ENCODE measurements at places on chromosomes 11 and 22.

DNA sequence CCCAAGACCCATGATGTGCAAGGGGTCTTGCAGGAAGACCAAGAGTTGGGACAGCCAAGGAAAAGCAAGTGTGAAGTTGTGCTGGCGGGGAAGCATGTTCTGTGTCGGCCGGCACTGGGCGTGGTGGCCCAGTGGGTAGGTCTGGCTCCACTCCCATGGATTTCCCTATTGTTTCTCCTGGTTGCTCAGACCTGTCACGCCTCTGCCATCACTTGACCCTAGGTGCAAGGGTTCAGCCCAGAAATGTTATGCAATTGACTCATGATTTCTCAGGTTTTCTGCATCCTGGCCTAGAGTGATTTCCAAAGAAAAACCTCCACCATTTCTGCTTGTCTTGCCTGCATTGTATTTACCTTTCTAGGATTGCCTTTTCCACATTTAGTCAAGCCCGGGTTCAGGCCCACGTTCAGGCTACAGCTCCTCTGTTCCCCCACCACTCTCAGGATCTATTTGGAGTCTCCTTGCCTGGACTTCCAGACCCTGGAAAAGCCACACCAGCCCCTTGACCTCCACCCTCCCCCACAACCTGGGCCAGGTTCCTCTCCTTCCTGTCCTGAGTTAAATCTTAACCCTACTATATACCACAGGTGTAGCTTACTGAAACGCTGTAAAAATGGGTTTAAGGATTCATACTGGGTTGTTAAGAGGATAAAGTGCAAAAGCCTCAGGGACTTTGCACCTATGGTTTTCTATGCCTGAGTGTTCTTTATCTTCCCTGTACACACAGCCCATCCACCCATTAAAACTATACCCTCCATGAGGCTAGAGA is 17.5 kb upstream of the FOLR1 start:
- DNase-seq = no peak

GRCh38 chr22:23503142-23503541 is 76.9 kb downstream of the IGLL1 start:
- DNase-seq = no peak

DNA sequence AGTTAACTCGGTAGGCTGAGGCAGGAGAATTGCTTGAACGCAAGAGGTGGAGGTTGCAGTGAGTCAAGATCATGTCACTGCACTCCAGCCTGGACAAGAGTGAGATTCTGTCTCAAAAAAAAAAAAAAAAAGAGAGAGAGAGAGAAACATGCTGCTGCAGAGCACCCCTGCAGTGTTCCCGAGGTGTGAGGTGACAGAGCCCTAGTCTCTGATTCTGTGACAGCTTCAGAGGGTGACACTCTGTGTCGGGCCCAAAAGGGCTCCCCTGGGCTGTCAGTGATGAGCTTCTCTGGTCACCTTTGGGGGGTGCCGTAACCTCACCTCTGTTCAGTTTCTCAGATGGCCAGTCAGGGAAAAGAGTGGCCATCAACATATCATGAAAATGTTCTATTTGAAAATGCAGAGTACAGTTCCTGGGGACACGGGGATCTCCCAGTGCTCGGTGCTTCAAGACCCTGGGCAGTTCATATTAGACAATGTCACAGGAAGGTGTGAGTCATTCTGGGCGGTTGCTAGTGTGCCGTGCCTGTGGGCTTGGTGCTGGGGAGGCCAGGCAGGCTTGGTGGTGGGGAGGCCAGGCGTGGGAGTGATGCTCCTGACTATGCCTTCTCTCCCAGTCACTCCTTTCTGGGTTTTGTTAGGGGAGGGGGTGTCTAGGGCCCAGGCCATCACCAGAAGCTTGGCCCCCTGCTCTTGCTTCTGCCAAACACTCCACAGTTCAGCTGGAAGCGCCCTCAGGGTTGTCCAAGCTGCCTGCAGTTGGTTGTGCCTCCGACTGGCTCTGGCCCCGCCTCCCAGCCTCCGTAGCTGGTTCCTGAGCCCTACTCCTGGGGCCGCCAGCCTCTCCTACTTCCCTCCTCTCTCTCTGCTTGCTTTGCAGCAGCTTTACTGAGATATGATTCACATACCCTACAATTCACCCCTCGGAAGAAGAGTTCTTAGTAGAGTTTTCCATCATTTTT is 52.5 kb upstream of the CLDN5 start:
- peak; percentile 55 for DNase-seq

DNA sequence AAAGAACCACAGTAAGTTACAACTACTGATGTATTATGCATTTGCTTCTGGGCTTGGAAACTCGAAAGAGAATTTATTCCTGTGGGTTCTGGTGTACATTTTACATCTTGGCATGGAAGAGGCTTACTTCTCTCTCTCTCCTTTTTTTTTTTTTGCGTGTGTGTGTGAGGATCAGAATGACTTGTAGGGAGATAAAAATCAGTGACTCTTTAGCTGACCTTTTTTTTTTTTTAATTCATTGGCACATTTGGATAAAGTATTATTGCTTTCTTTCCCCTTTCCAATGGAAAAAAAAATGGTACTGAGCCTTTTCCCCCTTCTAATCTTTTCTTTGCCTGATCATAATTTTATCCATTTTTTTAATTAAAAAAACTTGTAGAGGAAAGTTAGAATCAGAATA is 43.5 kb downstream of the EXT2 start:
- DNase-seq = no peak

- DNase-seq = no peak
These were observed 129.3 kb upstream of the TENM4 start for GRCh38 chr11:79570104-79570503.

- no peak for DNase-seq
These were observed 39.0 kb downstream of the FAM83F start for GRCh38 chr22:40033586-40034380.

- no peak for DNase-seq
These were observed 294.1 kb upstream of the LARGE1 start for GRCh38 chr22:34214372-34214771.

DNA sequence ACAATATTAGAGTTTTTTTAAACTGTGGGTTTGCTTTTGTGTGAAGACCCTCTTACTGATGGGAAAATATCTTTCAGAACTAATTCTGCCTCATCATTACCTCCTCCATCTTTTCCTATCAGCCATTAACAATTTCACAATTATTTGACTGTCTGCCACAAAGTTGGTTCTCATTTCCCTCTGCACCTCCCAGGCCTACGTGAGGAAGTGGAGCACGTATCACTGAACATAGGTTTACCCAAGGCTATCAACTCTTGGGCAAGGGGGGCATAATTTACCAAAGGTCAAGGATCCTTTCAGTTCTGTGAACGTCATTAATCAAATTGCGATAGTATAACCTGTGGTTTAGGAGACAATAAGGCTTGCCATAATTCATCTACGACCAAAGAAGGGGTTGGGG is 60.0 kb downstream of the LIF start:
- no peak for DNase-seq

GRCh38 chr11:121964591-121964990 is 151.4 kb downstream of the BLID start:
- DNase-seq = peak; percentile 82

DNA sequence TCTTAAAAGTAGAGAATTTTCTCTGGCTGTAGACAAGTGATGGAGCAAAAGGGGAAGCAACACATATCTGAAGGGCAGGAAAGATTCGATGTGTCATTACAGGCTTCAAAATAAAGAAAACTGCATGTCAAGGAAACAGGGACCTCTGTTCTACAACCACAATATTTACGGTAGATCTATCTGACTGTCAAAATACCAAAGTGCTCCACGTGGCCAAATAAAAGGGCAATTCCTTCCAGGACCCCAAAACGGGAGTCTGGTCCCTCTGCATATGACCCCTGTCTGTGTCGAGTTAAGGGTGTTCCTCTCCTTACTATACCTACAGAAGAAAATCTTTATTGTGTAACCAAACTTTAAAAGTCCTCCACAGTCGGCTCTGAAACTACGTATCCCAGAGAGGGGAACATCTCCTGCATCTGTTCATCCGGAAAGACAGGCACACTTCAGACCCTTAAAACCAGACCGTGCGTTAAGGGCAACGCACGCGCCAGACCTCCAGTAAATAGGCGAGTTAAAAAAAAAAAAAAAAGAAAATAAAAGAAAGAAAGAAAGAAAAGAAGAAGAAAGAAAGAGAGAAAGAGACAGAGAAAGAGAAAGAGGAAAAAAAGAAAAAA is 756 bp downstream of the CLNS1A start:
- DNase-seq = no peak

- DNase-seq = peak; percentile 50
These were observed 11.8 kb downstream of the MICAL3 start for GRCh38 chr22:18012531-18012930.

- peak; percentile 55 for DNase-seq
These were observed 72.7 kb downstream of the AMBRA1 start for GRCh38 chr11:46520971-46521745.

- no peak for DNase-seq
These were observed 125.6 kb upstream of the LMO1 start for GRCh38 chr11:8389029-8389996.

- peak; percentile 62 for DNase-seq
These were observed 19.1 kb upstream of the OOSP1 start for GRCh38 chr11:59918987-59919589.

- peak; percentile 66 for DNase-seq
These were observed 9.6 kb upstream of the MYH9 start for GRCh38 chr22:36397131-36398093.

- no peak for DNase-seq
These were observed 27.0 kb upstream of the MPPED1 start for GRCh38 chr22:43384863-43385262.

- DNase-seq = no peak
These were observed 3.1 kb downstream of the CCDC88B start for GRCh38 chr11:64342869-64343745.

DNA sequence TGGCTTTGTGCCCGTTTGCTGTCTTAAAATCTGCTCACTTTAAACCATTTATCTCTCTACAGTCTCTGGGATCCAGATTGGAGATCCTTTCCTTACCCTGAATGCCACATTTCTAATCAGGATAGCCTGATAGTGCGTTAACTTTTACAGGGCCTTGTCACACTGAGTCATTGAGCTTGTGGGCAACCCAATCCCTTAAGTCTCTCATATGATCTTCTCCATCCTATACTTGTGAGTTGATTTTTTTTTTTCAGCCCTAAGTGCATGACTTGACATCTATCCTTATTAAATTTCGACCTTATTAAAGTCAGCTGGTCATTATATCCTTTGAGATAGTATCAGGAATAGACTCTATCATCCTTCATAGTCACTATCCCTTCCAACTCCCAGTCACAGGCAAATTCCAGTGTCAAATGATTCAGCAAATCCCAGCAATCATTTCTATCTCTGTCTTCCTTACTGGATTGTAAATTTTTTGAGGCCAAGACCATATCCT is 57.7 kb downstream of the TEAD1 start:
- peak; percentile 65 for DNase-seq

DNA sequence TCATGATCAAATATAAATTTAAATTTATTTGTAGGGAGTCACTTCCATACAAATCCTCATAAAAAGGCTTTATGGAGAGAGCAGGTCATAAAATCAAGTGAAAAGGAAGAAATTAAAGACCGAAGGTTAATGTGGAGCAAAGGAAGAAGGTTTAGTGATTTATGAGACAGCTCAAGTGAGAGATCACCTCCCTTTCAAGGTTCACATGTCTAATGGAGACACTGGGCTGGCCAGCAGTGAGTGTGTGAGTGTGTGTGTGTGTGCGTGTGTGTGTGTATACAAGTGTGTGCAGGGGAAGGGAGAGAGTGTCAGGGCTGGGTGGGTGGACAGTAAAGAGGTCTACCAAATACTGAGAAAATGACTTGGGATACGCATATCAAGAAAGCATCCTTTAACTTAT is 251.2 kb downstream of the FAT3 start:
- no peak for DNase-seq

DNA sequence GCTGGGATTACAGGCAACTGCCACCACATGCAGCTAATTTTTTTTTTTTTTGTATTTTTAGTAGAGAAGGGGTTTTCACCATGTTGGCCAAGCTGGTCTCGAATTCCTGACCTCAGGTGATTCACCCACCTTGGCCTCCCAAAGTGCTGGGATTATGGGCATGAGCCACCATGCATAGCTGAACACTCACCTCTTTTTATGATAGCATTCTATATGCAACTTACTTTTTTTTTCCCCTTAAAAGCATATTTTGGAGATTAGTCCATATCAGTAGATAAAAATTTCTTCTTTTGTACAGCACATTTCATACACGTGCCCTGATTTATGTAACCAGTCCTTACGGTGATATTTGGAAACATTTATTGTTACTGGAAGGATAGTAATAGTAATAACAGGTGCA is 14.6 kb downstream of the GTPBP1 start:
- no peak for DNase-seq

- no peak for DNase-seq
These were observed 16.2 kb upstream of the RAC2 start for GRCh38 chr22:37260155-37260795.

DNA sequence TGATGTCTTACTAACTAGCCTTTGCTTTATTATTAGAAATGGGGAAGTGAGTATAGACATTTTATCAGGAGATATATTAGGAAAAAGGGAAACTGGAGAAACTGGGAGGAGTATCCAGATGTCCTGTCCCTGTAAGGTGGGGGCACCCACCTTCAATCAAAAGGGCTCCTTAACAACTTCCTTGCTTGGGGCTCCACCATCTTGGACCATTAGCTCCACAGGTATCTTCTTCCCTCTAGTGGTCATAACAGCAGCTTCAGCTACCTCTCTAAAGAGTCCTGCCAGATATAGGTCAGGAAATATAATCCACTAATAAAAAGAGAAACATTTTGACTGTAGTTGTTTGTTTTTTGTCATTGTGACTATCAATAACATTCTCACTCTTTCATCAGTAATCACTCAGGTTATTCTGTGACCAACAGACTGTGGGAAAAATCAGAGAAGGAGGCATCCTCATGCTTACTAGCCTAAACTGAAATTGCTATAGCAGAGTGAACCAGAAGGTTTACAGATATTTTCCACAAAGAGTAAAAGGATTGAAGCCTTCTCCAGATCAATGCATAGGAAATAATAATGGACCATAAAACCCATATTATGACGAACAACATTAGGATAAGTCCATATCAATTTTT is 10.4 kb downstream of the OR51B4 start:
- DNase-seq = peak; percentile 69

GRCh38 chr11:15286465-15286864 is 171.7 kb downstream of the INSC start:
- DNase-seq = no peak

GRCh38 chr22:49724893-49725489 is 102.7 kb downstream of the BRD1 start:
- DNase-seq = no peak

GRCh38 chr11:69359735-69360480 is 66.0 kb downstream of the MYEOV start:
- no peak for DNase-seq

DNA sequence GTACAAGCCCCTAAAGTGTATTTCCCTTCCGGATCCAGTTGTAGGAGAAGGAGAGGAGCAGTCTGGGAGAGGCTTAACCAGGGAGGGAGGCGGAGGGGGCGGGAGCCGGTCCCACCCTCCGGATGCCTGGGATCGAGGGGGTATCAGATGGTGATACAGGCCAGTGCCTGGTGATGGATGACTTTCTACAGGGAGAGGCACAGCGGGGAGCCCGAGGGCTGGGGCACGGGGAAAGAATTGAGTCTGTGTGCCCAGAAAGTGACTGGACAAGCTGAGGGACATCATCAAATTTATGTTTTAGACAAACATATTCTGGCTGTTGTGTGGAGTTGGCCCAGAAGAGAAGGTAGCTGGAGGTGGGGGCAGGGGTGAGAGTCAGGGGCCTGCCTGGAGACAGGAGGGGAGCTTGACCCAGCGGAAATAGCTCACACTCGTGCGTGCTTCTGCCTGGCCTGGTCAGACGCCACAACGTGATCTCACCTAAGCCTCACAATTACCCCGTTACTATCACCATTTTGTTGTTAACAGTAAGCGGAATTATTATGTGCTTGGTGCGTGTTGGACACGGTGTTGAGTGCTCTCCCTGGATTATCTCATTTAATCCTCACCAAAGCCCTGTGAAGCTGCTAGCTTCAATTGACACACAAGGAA is 42.4 kb downstream of the AMPD3 start:
- DNase-seq = no peak

Measured in HCEC 1CT (cell line).